Sciatic nerve (tissue), 2 donors: ENCODE measurements at places on chromosomes 4 and X.

DNA sequence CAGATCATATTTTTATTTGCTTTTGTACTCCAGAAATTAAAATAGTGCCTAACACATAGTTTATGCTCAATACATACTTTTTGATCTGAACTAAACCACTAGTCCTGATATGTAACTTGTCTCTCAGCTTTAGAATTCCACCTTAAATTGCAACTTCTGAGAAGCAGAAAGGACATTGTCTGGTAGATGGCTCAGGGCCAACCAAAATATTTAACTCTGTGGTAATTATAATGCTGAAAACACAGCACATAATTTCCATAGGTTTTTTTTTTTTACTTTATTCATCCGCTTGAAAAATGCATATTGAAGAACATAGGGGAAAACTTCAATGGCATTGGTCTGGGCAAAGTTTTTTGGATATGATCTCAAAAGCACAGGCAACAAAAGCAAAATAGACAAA, 59.3 kb downstream of the AREG start:
- no peak for DNase-seq

- DNase-seq: no peak
These were observed 69.5 kb upstream of the ANK2 start for GRCh38 chr4:112979881-112980421.

GRCh38 chr4:124427095-124427767, 285.3 kb downstream of the ANKRD50 start:
- no peak for DNase-seq

DNA sequence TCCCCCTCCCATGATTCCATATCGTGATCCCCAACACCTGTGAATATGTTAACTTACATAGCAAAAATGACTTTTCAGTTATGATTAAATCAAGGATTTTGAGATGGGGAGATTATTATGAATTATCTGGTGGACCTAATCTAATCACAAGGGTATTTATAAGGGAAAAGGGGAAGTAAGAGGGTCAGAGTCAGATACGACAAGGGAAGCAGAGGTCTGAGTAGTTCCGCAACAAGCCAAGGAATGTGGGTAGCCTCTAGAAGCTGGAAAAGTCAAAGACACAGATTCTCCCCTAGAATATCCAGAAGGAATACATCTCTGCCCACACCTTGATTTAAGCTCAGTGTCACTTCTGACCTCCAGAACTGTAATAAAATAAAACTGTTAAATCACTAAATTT, 1.0 kb upstream of the IL13RA1 start:
- no peak for DNase-seq

DNA sequence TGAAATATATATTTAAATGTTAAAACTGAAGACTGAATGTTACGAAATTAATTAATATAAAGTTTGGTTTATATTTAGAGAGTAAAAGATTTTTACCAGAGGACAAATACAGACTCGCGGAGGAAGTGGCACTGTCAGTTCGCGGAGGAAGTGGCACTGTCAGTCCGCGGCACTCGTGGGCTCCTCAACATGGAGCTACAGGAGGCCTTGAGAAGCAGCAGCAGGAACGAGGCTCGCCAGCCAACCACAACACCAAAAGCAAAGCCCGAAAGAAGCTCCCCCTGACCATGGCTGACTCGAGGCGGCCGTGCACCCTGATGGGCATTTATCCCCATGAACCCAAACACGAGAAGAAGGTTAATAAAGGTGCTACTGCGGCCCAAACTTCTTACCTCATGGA, 125.3 kb upstream of the PABPC4L start:
- no peak for DNase-seq

- DNase-seq: no peak
These were observed 37.8 kb upstream of the HPF1 start for GRCh38 chr4:169795585-169795984.

- DNase-seq: no peak
These were observed 23.8 kb downstream of the ENPP6 start for GRCh38 chr4:184193556-184194525.

GRCh38 chr4:123555233-123555806, 158.7 kb downstream of the SPRY1 start:
- peak; percentile 94 for DNase-seq

DNA sequence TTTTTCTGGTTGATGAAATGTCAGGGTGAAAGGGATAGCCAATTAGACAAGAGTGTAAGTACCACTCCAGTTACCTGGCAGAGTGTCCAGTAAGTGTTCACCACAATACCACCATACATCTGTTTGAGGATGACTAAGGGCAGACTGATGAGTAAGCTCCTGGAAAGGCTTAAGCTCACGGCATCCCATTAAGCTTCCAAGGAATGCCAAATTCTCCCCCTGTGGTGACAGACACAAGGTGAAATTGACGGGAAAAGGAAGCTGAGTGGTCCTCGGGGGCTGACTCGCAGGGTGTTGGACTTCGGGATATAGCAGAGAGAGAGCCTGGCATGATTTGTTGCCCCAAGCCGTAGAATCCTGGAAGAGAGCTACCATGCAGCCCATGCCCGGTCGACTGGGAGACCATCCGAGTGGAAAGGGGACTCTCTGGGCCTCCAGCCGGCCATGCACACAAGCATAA, 7.6 kb upstream of the BST1 start:
- no peak for DNase-seq

- no peak for DNase-seq
These were observed 775.4 kb downstream of the STPG2 start for GRCh38 chr4:97367878-97368277.

- no peak for DNase-seq
These were observed 49.4 kb downstream of the ANXA3 start for GRCh38 chr4:78601013-78601412.

- no peak for DNase-seq
These were observed 3.5 kb downstream of the EMD start for GRCh38 chrX:154382483-154383069.

DNA sequence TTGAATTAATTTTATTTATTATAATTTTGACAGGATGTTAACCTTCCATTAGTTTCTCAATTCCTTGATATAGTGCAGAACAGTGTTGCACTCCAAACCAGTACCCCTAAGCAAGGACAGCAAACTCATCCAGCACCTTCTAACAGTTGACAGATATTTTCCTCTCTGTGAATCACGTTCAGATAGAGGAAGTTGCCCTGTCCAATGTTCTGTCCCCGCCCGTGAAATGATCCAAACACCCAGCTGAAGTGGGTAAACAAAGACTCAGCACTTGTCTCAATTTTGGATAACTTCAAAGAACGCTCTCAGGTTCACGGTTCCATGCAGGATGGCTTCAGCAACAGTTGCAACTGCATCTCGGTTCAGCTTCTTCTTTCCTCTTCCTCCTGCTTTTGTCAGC, 1240.0 kb upstream of the ADGRL3 start:
- DNase-seq: no peak

GRCh38 chr4:25448379-25449109, 71.5 kb downstream of the ANAPC4 start:
- DNase-seq: no peak

GRCh38 chr4:73019462-73020047, 50.0 kb downstream of the COX18 start:
- no peak for DNase-seq

DNA sequence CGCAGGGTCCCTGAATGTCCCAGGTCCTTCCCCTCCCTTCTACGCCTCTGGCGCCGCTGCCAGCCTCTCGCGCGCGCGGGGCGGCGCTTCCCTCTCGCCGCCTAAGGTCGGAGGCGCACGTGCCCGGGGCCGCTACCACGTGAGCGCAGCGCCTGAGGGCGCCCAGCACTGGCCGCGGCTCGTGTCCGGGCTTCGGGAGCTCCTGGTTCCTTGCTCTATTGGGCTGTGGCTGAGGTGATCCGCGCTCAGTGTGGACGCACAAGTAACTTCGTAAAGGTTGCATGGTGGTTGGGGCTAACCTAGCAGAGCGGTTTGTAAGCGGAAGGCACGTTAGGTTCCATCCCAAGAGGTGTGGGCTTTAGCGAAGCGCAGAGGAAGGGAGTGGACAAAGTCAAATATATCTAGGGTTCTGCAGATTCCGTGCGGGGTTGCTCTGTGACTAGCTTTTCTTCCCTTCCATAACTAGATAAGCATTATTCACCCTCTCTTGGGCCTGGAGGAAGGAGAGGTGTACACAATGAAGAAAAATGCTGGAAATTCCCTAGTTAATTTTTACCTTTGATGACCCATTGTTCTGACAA, 1.8 kb downstream of the TLL1 start:
- DNase-seq: peak; percentile 56

GRCh38 chr4:38743866-38744265, 38.9 kb downstream of the TLR10 start:
- no peak for DNase-seq

DNA sequence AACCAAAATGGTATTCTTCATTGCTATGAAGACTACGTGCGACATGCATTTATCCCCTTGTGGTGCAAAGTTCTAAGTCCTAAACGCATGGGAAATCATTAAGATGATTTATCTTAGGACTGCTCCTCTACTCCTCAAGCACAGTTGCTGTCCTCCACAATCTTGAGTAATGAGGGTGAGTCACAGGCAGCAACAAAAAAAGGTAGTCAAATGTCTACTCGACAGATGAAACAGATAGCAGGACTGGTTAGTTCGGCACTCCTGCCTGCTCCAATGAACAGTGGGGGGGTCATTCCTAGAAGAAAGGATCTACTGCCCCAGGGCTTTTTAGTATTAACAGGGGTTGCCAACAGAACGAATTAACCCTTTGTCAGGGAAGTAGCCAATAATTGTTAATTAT, 233.7 kb upstream of the FGF13 start:
- no peak for DNase-seq

- no peak for DNase-seq
These were observed 45.4 kb downstream of the MBNL3 start for GRCh38 chrX:132443196-132444135.

DNA sequence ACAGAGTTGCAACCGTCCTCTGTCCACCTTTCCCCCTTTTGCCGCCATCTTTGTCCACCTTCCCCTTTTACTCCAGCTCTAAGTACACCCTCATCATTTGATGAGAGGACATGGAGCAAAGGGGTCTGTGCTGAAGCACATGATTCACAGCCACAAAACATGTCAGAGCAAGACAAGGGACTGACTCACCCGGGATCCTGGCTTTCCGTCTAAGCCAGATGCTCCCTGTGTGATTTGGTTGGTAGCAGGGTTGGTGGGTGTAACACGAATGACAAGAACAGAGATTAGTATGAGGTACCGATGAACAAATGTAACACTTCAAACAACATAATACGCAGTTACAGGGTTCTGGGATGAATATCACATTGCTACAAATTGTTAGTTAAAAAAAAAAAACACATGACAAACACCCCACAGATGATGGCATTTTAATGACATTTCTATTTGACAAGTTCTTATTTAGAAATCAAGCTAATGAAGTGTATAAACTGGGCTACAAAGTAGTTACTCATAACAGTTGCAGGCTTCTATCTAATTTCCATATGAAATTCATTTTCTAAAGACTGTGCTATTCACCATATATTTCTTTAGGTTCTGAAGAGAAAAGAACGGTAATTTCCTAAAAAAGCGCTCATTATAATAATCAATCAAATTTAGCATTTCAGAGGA, 71.4 kb upstream of the ETNPPL start:
- DNase-seq: no peak

- no peak for DNase-seq
These were observed 157.6 kb downstream of the RASL11B start for GRCh38 chr4:53019485-53020382.

- no peak for DNase-seq
These were observed 108.9 kb downstream of the DLG3 start for GRCh38 chrX:70553516-70553915.

- DNase-seq: no peak
These were observed 205.0 kb upstream of the TET2 start for GRCh38 chr4:104941661-104942062.

GRCh38 chrX:43141885-43142284, 363.9 kb upstream of the PPP1R2C start:
- no peak for DNase-seq

DNA sequence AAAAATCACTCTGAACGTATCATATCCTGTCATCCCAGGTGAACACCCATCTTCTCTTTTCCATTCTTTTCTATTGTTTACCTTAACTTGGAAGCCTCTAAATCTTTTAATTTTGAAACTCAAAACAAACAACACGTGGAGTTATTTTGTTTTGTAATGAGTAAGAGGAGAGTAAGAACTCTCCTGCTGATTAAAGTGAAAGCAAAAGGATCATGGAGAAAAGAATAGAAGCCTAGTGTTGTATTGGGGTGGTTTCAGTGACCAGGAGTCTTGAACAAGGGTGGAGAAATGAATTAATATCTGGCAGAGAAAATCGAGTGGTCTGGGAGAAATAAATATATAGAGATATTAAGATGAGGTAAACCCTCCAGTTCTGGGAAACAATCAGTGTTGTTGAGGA, 237.4 kb upstream of the UGT8 start:
- DNase-seq: no peak

GRCh38 chr4:108320061-108320460, 151.3 kb upstream of the LEF1 start:
- DNase-seq: no peak

DNA sequence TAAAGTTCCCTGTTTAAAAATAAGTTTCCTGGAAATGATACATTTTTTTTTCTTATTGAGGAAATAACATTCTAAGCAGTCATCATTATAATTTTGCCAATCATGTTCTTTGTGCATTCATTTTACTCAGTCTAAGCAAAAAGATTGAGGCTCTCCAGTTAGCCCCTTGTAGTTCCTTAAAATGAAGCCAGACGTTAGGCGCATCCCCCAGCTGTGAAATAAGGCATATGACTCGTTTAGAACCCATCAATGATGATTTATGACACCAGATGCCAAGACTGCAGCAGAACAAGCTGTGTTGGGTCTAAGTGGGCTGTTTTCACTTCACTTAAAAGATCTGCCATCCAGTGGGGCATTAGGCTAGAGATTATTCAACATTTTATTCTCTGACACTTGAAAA, 17.0 kb downstream of the PDGFC start:
- DNase-seq: no peak

DNA sequence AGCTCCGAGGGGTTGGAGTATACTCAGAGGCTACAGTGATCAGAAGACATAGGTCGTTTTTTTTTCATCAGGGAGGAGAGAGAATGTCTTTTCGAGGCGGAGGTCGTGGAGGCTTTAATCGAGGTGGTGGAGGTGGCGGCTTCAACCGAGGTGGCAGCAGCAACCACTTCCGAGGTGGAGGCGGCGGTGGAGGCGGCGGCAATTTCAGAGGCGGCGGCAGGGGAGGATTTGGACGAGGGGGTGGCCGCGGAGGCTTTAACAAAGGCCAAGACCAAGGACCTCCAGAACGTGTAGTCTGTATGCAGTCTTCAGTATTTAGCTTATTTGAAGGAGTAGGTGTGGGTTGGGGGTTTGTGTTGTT, 500 bp downstream of the GAR1 start:
- peak; percentile 60 for DNase-seq

GRCh38 chr4:8900588-8900987, 28.9 kb upstream of the HMX1 start:
- DNase-seq: no peak

DNA sequence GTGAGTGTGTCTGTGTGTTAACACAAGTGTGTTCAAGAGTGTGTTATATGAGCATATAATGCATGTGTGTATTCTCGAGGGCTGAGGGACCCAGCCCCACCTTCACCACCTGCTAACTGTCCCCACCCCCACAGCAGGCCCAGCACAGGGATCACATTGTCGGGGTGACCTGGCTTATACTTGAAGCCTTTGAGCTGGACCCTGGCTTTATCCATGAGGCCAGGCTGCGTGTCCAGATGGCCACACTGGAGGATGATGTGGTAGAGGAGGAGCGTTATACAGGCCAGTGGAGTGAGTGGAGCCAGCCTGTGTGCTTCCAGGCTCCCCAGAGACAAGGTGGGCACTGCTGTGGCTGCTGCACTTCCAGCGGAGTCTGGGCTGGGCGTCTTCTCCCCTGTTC, 7.6 kb downstream of the IL9R start:
- DNase-seq: no peak
